Lower leg skin (tissue), 4 donors: ENCODE measurements at places on chromosomes 3 and 15.

- DNase-seq = no peak
These were observed 177.7 kb downstream of the ZNF385D start for GRCh38 chr3:21573291-21573690.

GRCh38 chr3:180707896-180708295, 28.6 kb upstream of the CCDC39 start:
- no peak for DNase-seq

- DNase-seq = peak; percentile 69
These were observed 16.8 kb upstream of the SLC41A3 start for GRCh38 chr3:126100634-126101301.

DNA sequence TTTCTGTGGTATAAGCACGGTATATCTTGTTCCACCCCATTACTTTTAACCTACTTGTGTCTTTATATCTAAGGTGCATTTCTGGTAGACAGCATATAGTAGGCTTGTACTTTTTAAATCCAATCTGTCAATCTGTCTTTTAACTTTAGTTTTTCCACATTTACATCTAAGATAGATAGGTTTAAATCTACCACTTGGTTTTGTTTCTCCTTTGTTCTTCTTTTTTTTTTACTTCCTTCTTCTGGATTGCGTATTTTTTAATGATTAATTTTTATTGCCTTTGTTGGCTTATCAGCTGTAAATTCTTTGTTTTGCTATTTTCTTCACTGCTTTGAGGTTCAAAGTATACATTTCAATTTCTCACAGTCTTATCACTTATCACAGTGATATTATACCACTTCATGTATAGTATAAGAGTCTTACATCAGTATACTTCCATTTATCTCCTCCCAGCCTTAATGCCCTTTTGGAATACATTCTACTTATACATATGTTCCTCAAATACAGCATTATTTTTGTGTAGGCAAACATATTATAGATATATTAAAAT, 31.0 kb downstream of the IQCB1 start:
- no peak for DNase-seq
